ENCODE measurements at places on chromosomes 3 and 15. TPM values are rescaled to one million over a fixed set of nuclear protein-coding genes. Genes with fewer than 3 reads are reported as not detected.

DNA sequence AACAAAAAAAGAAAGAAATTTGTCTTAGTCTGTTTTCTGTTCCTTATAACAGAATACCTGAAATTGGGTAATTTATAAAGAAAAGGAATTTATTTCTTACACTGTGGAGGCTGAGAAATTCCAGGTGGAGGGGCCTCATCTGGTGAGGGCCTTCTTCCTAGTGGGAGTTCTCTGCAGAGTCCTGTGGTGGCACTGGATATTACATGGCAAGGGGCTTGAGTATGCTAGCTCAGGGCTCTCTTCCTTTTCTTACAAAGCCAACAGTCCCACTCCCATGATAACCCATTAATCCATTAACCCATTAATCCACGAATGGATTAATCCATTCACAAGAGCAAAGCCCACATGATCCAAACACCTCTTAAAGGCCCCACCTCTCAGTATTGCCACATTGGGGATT, 2.9 kb upstream of the SATB1 start:
- no peak for ATAC-seq

GRCh38 chr3:194637066-194637465, 3.8 kb upstream of the TMEM44 start:
- ATAC-seq, result no peak

- ATAC-seq, result peak; percentile 23
Observed at GRCh38 chr3:152413240-152413639, 144.5 kb downstream of the MBNL1 start.

- ATAC-seq, result no peak
Observed at GRCh38 chr3:73569246-73569760, 55.4 kb downstream of the PDZRN3 start.

DNA sequence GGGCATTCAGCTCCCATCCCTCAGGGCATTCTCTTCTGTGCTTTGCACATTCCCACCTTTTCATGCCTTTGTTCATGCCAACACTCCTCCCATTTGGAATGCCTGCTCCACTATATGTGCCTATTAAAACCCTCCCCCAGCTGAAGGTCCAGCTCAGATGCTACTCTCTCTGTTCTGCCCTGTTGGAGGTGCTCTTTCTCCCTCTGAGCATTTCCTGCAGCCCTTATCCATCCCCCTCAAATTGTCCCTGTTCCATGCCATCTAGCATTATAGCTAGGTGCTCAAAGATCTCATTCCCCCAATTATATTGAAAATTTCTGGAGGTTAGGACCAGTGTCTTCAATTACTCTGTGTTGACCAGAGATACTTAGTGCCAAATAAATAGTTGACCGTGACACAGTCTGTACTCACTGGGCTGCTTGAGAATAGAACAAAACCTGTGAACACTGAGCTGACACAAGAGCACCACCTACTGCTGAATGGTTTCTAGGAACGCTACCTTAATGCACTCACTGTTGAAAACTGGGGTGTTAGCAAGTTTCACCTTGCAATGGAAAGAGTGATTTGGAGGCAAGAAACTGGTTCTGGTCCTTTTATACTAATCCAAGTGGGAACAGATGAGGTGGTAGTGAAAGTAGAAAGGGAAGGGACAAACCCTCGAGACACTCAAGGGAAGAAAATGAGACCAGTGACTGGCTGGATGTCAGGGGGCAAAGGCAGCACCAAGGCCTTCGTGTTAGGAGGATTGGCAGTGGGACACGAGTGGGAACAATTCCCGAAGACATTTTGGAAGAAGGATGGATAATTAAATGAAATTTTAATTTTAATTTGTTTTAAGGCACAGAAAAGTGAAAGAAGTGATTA, 289.8 kb upstream of the ROPN1 start:
- peak; percentile 85 for ATAC-seq

DNA sequence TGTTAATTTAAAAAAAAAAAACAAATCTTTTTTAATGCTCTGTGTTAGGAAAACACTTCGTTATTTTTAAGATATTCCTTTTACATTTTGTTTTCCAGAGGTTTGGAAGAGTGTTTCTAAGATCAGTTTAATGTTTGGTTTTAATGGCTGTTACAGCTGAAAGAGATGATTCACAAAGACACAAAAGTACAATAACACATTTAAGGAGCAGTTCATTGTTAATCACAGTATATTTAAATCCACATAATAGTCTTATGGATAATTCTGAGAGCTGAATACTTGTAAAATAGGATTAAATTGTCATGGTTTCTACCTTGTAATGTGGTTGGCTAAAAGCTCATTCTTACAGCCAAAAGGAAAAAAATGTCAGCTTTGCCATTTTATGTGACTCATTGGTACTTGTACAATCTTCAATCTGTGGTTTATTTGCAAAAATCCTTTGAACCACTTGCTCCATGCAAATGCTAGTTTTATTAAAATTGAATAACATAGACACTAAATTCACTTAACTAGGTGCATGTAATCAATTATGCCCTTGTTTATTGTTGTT, 426.4 kb downstream of the NLGN1 start:
- no peak for ATAC-seq

DNA sequence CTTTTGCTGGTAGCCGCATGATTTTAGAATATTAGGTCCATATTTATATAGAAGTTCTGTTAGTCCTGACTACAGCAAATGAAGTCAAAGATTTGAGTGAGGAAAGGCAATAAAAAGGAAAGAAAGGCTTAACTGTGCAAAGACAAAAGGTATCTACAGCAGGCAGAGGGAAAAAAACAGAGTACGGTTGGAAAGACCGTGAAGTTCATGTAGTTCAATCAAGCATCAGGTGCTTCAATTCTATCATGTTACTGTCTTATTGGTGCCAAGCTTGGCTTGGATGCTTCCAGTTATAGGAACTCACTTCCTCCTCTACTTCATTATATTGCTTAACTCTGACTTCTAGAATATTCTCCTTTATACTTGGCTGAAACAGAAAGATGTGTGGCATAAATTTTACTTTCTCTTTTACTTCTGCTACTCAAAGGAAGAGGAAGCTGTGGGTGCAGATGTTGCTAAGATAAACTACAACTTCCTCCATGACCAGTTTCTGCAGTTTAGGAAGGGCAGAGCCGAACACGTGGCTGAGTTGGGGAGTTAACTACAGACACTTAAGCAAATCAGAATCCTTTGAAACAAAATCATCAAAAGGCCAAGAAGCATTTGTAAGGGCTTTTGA, 72.6 kb upstream of the ZBED2 start:
- no peak for ATAC-seq

DNA sequence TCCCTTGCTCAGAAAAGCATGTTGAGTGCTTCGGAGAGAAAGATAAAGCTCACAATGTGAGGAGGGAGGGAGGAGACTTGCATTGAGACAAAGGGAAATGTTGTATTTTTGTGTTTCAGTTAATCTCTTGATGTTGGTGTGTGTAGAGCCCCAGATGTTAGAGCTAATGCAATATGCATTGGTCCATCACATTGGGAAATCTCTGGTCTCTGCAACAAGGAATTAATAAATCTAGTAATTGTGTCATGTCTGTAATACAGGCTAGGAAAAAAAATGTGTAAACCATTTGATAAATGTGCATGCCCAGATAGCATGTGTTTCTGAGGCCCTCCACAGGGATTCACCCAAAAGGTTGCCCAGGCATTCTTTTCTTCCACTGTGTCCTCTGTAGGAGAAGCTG, 230.4 kb upstream of the KCNH8 start:
- no peak for ATAC-seq

- no peak for ATAC-seq
Observed at GRCh38 chr3:150104564-150104963, 133.9 kb upstream of the PFN2 start.

DNA sequence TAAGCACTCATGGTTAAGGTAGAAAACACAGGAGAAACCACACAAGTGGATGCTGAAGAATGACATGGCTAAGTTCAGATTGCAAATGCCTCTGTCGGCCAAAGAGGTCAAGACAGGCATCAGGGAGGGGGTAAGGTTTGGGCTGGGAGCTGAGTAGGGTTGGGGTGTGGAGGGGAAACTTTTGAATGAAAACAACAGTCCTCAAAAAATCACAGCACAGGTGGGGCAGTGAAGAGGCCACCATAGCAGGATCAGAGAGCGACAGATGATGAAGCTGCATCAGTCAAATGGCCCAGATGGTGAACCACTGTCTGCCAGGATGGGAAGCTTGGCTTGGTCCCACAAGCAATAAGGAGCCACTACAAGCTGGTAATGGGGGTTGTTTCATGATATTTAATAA, 74.9 kb downstream of the ADCY5 start:
- no peak for ATAC-seq

GRCh38 chr15:39171944-39172368, 408.9 kb upstream of the THBS1 start:
- peak; percentile 98 for ATAC-seq

DNA sequence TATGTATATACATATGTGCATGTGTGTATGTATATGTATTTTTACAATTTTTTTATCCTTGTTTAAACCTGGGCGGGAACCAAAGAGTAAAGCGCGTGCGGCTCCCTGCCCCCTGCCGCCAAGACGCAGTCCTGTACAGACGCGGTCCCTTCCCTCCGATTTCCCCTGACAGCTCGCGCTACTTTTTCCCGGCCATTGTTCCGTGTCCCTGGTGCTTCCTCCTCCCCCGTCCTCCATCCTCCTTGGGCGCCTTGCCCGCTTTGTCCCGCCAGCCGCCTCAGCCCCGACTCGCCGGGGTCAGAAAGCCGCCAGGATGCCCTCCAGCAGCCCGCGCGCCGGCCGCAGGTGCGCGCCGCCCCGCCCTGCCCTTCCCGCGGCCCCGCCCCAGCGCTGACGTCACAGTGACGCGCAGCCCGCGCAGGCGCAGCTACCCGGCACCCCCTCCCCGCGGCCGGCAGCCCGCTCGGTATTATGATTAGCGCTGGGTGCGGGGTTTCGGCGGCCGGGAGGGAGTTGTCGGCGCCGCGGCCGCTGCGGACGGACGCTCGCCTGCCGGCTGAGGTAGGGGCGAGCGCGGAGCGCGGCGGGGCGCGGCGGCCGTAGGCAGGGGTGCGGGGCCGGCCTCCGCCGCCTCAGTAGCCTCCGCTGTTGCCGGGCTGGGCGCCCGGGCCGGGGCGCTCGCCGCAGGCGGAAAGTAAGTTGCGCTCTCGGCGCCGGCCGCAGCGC, at the start of gene SNRK:
SNRK (plus strand) TSS at position 426 of the 726 bp plus-strand sequence. CDS start 16,664 bp downstream, outside the sequence.
- peak; percentile 69 for ATAC-seq

GRCh38 chr15:56244038-56244810, 545 bp upstream of the RFX7 start:
- peak; percentile 82 for ATAC-seq

- no peak for ATAC-seq
Observed at GRCh38 chr3:106552351-106553043, 683.7 kb upstream of the CBLB start.

The TMEM115 gene
- 15.3 TPM for total RNA-seq

The CSPG4 gene
- total RNA-seq, result 0.09 TPM

The ARGFX gene
- not detected for total RNA-seq

The PAQR9 gene
- total RNA-seq, result 2.0 TPM

Data from motor neuron (in vitro differentiated cells).